ENCODE measurements at places on chromosomes 2 and 18. TPM values are rescaled to one million over a fixed set of nuclear protein-coding genes. Genes with fewer than 3 reads are reported as not detected.

The UGT1A4 gene
- polyA plus RNA-seq: not detected

The DOK6 gene
- not detected for polyA plus RNA-seq

The UGT1A6 gene
- not detected for polyA plus RNA-seq

The GPR35 gene
- not detected for polyA plus RNA-seq

The FAHD2B gene
- polyA plus RNA-seq: 13.6 TPM

The ZNG1B gene
- 36.6 TPM for polyA plus RNA-seq

The CPO gene
- polyA plus RNA-seq: not detected

The MRO gene
- polyA plus RNA-seq: not detected

The GPATCH11 gene
- 19.6 TPM for polyA plus RNA-seq

The DLX1 gene
- not detected for polyA plus RNA-seq

The COL5A2 gene
- not detected for polyA plus RNA-seq

The GGCX gene
- 16.1 TPM for polyA plus RNA-seq

The SERPINB10 gene
- polyA plus RNA-seq: not detected
